Hypothalamus (tissue), 51 donors: ENCODE measurements at places on chromosomes 7 and 10.
A peak's percentile ranks its signal among the peaks of the same experiment; 100 is the strongest.

GRCh38 chr7:154905146-154905545, 97.8 kb downstream of the PAXIP1 start:
- no peak for DNase-seq

- DNase-seq: no peak
Measured at GRCh38 chr10:101114646-101115045, 16.5 kb upstream of the TLX1 start.

GRCh38 chr7:36473454-36474282, 84.0 kb downstream of the ANLN start:
- DNase-seq: peak; percentile 31

- no peak for DNase-seq
Measured at GRCh38 chr10:3805791-3806461, 20.9 kb upstream of the KLF6 start.

- no peak for DNase-seq
Measured at GRCh38 chr7:36029853-36030515, 123.1 kb upstream of the EEPD1 start.

- no peak for DNase-seq
Measured at GRCh38 chr10:90167174-90168064, 466.0 kb downstream of the KIF20B start.

GRCh38 chr10:5620223-5620721, 46.1 kb downstream of the ASB13 start:
- no peak for DNase-seq

GRCh38 chr10:18684953-18685352, 25.7 kb downstream of the ARL5B start:
- no peak for DNase-seq

- no peak for DNase-seq
Measured at GRCh38 chr7:12930534-12930933, 243.1 kb downstream of the ARL4A start.

GRCh38 chr10:103911021-103911459, 6.9 kb downstream of the STN1 start:
- DNase-seq: no peak

DNA sequence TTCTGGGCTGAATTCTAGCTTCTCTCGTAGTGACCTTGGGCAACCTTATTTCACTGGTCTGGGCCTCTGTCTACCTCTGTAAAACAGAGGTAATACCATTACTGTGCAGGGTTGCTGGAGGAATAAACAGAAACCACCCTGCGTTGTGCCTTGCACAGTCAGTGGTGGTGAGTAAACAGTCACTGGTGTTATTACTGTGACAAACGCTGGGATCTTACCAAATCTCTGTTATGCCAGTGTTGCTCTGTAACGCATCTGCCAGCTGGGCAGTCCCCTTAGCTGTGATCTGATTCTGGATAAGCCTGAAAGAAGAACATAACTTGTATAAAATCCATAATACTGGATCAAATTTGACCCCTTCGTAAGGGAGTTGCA, 49.4 kb downstream of the NOD1 start:
- DNase-seq: no peak

GRCh38 chr7:137484326-137484725, 140.8 kb upstream of the PTN start:
- DNase-seq: no peak

- no peak for DNase-seq
Measured at GRCh38 chr10:18449611-18450026, 201.8 kb downstream of the NSUN6 start.
